Stimulated activated CD8-positive, alpha-beta memory T cell treated with anti-CD3 and anti-CD28 coated beads, Interleukin-12 subunit alpha, Interleukin-12 subunit beta, amount 100 ng/mL, for 4 hours (primary cell): ENCODE measurements at places on chromosomes 2 and 18.

DNA sequence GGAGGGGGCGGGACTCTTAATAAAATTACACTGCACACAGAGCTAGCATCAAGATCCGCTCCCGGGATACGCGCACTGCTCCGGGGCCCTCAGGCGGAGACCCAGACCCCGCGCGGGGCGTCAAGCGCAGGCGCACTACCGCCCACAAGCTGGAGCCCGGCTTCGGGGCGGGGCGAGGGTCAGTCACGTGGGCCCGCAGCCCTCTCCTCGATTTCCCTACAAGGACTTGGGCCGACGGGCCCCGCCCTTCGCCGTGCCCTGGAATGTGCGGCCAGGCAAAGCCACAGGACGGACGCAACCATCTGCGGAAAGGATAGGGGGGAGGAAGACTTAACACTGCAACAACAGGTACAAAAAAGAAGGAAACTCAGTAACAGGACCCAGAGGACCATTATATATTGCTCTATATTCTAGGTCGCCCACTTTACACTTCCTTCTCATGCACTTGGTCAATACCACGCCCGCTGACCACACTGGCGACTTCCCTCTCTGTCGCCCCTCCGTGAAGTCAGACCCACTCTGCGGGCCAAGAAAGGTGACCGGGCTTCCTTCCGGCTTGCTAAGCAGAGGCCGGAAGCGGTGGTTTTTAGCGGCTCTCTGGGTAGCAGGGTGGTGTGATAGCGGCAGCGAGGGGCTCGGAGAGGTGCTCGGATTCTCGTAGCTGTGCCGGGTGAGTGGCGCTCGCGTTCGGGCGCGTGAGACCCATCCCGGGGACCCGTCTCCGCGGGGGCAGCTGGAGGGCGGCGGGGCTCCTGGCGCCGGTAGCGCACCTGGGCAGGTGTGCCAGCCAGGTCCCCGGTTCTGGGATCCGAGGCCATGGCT, at the start of gene MYL12A:
Gene MYL12A (plus strand): TSS at position 562 of the 822 bp plus-strand sequence. CDS start 5,447 bp downstream, outside the sequence.
- DNase-seq, result peak; percentile 85

GRCh38 chr18:56358608-56359280, 279.6 kb downstream of the TXNL1 start:
- DNase-seq, result no peak

GRCh38 chr2:151849413-151850010, 21.3 kb upstream of the ARL5A start:
- DNase-seq, result no peak

- DNase-seq, result no peak
Measured at GRCh38 chr2:39606585-39606984, 59.1 kb upstream of the TMEM178A start.

DNA sequence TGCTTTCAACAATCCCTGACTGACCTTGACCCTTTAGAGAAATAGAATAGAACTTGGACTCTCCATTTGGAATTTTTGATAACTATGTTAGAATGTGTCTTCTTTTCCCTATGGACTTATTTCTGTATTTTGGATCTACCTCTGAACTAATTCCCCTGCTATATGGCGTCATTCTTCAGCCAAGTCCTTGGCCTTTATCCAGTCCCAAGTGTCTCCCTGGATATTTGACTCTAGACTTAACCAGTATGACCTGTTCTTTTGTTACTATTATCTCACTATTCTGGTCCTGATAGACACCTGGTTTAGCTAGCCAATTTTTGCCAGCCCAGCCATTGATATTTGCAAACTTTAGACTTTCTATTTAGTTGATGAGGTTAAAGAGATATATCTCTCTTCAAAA, 186.8 kb downstream of the KCNS3 start:
- DNase-seq, result no peak

DNA sequence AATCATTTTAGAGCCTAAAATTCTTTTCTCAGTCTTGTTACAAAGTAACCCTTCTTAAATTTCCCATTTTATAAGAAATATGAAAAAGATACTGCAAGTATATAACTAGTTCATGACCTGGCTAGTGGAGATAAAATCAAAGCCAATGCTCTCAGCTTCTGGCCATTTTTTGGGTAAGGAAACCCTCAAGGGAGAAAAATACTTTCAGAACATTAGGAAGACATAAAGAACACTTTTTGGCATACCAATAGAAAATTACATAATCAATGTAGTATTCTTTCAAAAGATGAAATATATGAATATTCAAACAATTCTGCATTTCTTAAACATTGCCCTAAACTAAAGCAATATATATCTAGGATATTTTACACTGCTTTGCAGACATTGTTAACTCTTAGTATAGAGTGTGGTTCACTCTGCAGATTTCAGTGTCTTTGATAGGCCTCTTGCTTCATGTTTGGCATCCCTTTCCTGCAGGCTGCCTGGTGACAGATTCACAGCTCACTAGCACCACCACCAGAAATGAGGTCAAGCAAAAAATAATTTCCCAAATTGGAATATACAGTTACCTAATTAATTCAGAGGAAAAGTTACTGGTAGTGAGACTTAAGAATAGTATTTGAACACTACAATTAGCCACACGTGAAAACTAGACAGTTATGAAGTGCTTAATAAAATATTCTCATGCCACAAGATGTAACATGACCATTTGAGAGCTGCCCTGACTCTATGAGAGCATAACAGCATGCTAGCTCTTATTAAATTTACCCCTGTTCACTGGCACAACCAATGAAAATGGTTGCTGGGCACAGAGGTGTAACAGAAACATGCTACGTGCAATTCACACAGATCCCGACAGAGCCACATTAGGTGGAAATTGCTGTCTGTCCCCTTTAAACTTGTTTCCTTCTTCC, 36.0 kb downstream of the PAIP2B start:
- no peak for DNase-seq

DNA sequence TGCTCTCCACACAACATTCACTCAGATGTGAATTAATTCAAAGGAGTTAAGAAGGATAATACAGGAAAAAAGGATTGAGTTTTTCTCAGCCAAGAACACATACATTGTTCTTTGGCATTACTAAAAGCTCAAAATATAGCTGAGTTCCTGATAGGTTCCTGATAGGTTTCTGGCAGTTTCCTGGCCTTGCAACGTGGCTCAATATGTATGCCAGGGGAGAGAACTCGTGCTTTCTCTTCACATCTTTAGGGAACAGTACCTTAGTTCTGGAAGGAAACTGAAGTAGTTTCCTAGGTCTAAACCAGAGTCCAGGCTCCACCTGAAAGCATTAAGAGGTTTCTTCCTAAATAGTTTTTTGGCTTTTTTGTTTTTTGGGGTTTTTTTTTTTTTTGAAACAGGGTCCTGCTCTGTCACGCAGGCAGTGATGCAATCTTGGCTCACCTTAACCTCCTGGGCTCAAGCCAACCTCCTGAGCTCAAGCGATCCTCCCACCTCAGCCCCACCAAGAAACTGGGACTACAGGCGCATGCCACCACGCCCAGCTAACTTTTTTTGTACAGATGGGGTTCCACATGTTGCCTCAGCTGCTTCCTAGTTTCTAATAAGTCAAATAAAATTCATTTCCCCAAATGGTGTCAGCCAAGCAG, 42.8 kb downstream of the ESCO1 start:
- no peak for DNase-seq

DNA sequence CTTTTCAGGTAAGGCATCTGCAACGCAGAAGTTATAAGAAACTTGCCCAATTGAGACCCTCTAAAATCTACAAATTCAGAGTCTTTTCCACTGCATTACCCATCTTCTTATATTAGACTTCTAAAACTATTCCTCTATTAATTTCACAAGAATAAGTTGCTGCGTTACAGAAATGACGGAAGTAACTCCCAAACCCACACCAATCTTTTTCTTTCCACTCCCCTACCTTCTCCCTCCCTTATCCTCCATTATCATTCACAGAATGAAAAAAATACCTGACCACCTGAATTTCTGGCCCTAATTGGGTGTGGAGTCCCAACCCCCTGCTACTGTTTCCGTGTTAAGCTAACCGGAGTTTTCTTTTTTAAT, 689 bp downstream of the RPRD1A start:
- no peak for DNase-seq

- no peak for DNase-seq
Measured at GRCh38 chr2:237524631-237525030, 37.6 kb downstream of the MLPH start.

DNA sequence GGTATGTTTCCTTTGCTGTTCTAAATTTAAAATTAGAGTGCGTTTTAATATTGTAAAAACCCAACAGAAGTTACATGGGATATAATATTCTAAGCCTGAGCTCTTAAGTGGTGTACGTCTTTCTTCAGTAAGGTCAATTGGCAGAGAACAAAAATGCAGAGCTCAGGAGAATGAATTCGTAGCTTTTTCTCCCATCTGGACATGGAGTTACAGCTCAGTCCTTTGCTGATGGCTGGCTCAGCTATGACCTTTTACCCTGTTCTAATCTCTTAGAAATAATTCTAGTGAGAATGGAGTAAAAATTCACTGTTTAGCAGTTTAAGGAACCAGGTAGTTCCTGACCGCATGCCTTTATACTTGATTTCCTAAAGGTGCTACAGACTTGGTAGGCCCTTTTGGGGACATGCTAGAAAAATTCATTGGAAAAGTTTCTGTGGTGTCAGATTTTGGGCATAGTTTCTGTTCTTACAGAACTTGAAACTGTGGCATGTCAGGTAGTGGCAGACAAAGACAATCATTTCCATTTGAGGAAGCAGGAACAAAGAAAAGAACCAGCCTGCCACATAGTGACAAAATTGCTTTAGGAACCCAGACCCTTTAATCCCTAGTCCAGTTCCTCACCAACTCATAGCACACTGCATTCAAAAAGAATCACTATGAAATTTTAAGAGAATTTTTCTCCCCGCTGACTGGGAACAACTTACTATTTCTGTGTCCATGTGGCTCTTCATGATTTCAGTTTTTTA, 566.8 kb upstream of the ZNF804A start:
- no peak for DNase-seq
